ENCODE measurements at places on chromosomes 12 and 14. TPM values are rescaled to one million over a fixed set of nuclear protein-coding genes. Genes with fewer than 3 reads are reported as not detected.

Gene HOXC12
- not detected for total RNA-seq

Gene TBC1D30
- not detected for total RNA-seq

Gene SYT1
- 2.4 TPM for total RNA-seq

Gene RECQL
- total RNA-seq: 117 TPM

Gene INHBC
- total RNA-seq: not detected

Gene NRL
- total RNA-seq: not detected

Gene SERPINA4
- total RNA-seq: not detected

Gene RGS6
- total RNA-seq: not detected

Gene DBX2
- total RNA-seq: not detected

Gene ASCL1
- not detected for total RNA-seq

Gene SCYL2
- total RNA-seq: 42.9 TPM
